ENCODE measurements at places on chromosomes 6 and 20. TPM values are rescaled to one million over a fixed set of nuclear protein-coding genes. Genes with fewer than 3 reads are reported as not detected.

The CTAGE9 gene
- total RNA-seq = not detected

The RWDD1 gene
- 41.1 TPM for total RNA-seq

The MANEA gene
- 18.3 TPM for total RNA-seq

The QKI gene
- 184 TPM for total RNA-seq

The IL17A gene
- not detected for total RNA-seq

The METTL24 gene
- not detected for total RNA-seq

The SLC17A3 gene
- total RNA-seq = not detected

The SDCBP2 gene
- total RNA-seq = 5.6 TPM

The LY6G6F gene
- not detected for total RNA-seq

The SLC22A16 gene
- total RNA-seq = not detected

The ERGIC3 gene
- total RNA-seq = 195 TPM

The PROKR2 gene
- total RNA-seq = not detected

The PRELID3B gene
- 56.2 TPM for total RNA-seq

The TRIM31 gene
- total RNA-seq = not detected

The PHACTR2 gene
- 94.1 TPM for total RNA-seq

The TMX4 gene
- total RNA-seq = 18.4 TPM

The BCAS4 gene
- total RNA-seq = 1.00 TPM

The OOEP gene
- total RNA-seq = not detected

The PTCRA gene
- total RNA-seq = not detected

The TAGAP gene
- 0.07 TPM for total RNA-seq

The GPLD1 gene
- under 0.01 TPM for total RNA-seq

The NECAB3 gene
- total RNA-seq = 3.5 TPM

The CYP39A1 gene
- 0.20 TPM for total RNA-seq

The PPT2 gene
- total RNA-seq = 14.4 TPM

The MLN gene
- total RNA-seq = not detected

The HLA-A gene
- total RNA-seq = 1,554 TPM

The HLA-G gene
- total RNA-seq = not detected

The KCNQ2 gene
- not detected for total RNA-seq

The AARS2 gene
- 16.1 TPM for total RNA-seq

The TP53TG5 gene
- total RNA-seq = not detected

The DEFB112 gene
- total RNA-seq = not detected

The MYLK2 gene
- 1.4 TPM for total RNA-seq

The DOK5 gene
- 0.67 TPM for total RNA-seq

The OLIG3 gene
- total RNA-seq = not detected

The PDRG1 gene
- total RNA-seq = 10.6 TPM

The CYP24A1 gene
- not detected for total RNA-seq

The GPX5 gene
- not detected for total RNA-seq

The PPDPF gene
- total RNA-seq = 81.9 TPM

The CNKSR3 gene
- total RNA-seq = 16.3 TPM

All from mammary microvascular endothelial cell (primary cell).